ENCODE measurements at places on chromosomes 16 and 17.

GRCh38 chr17:76572201-76572910, 13.3 kb downstream of the ST6GALNAC2 start:
- no peak for DNase-seq

DNA sequence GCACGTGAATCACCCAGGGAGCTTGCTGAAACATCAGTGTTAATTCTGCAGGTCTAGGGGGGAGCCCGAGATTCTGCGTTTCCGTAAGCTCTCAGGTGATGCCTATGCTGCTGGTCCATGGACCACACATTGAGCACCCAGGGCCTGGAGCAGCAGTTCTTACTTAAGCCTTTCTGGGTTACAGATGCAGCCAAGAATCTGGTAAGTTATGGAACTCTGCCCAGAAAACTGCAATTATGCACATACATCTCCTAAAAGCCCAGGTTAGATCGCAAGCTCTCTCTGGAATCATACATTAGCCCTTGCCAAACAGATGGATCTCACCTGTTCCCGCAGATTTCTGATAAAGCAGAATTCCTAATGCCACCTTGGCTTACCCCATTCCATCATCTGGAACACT, 265.9 kb upstream of the SALL1 start:
- no peak for DNase-seq

- no peak for DNase-seq
These were observed 44.5 kb upstream of the SSTR5 start for GRCh38 chr16:1028056-1028455.

- peak; percentile 24 for DNase-seq
These were observed 100.8 kb downstream of the ABCC12 start for GRCh38 chr16:48054881-48055601.

DNA sequence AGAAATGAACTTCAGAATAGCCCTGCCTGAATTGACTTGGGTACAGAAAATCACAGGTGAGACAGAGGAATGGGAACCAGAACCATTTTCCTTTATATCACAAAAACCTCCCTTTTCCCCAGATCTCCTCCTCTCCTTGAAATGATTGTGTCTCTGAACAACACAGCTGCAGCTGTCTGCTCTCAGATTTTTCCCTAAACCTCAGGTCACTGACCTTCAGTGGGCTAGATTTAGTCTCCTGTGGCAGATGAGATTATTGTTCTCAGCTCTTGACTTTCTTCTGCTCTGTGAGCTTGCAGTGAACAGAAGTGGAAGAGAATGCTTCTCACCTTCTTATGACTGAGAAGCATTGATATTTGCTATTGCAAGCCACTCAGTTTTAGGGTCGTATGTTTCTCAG, 92.3 kb upstream of the FAM20A start:
- no peak for DNase-seq

DNA sequence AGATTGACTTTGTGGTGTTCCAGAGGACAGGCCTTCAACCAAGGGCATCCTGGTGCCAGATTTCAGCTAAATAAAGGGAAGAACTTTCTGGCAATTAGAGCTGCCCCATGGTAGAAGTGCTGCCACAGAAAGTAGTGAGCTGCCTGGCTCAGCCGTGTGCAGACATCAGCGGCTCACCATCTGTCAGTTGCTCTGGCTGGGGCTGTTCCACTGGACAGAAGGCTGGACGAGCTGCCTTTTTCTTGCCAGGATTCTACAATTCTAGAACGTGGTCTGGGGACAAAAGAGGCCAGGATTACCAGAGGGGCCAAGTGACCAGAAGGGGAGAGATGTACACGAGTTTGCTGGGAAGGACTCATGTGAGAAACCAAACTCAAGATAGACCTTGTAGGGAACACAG, 107.0 kb upstream of the RPL38 start:
- no peak for DNase-seq

- DNase-seq = no peak
These were observed 148.7 kb downstream of the AIPL1 start for GRCh38 chr17:6286233-6286632.

DNA sequence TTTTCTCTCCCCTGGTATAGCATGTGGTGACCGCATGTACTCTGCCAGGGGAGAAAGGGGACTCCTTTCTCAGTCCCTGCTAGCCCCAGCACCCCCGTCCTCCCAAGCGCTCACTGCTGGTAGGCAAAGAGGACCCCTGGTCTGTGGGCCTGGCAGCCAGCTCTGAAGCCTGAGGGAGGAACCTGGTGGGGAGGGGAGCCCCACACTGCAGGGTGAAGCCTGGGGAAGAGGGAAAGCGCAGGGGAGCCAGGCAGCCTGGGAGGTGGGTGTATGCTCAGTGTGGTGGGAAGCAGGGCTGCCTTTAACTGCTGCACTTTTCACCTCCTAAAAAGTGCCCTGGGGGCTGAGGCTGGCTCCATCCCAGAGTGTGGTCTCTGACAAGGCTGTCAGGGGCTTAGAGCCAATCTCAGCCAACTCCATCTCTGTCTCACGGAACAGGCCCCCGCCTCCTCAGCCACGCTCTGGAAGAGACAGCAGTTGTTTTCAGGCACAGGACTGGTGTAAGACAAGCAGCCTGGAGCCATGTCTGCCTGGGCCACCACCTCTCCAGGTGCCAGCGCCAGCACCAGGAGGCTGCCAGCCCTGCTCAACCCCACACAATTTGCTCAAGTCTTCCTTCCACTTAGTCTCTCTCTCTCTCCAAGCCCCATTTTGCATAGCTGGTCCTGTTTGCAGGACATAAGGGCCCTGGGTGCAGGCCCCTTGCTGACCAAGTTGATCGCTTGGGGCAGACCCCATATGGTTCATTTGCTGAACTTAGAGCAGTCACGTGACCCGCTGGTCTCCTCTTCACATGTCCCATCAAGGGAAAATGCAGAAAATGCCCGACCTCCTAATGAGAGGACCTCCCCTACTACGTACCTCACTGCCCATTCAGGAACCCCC, 14.7 kb upstream of the TBX2 start:
- no peak for DNase-seq

- DNase-seq = no peak
These were observed 14.2 kb upstream of the ZFHX3 start for GRCh38 chr16:73062001-73062616.

GRCh38 chr17:74196541-74197317, 6.7 kb upstream of the RPL38 start:
- DNase-seq = no peak

DNA sequence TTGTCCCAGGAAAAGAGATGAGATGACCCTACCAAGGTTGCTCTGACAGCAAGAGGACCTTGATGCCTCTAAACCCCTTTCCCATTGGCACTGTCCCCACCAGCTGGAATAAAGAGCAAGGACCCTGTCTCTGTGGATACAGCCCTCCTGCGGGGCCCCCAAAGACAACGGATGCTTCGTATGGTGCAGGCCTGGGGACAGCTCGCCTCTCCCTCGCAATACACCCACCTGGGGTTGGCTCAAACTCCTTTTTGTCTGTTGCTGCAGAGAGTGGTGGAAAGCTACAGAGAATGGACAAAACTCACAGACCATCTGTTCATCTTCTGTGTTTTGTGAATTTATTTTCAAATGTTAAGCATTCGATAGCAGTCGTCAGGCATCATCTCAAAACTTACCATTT, 27.6 kb upstream of the CACNG3 start:
- no peak for DNase-seq

DNA sequence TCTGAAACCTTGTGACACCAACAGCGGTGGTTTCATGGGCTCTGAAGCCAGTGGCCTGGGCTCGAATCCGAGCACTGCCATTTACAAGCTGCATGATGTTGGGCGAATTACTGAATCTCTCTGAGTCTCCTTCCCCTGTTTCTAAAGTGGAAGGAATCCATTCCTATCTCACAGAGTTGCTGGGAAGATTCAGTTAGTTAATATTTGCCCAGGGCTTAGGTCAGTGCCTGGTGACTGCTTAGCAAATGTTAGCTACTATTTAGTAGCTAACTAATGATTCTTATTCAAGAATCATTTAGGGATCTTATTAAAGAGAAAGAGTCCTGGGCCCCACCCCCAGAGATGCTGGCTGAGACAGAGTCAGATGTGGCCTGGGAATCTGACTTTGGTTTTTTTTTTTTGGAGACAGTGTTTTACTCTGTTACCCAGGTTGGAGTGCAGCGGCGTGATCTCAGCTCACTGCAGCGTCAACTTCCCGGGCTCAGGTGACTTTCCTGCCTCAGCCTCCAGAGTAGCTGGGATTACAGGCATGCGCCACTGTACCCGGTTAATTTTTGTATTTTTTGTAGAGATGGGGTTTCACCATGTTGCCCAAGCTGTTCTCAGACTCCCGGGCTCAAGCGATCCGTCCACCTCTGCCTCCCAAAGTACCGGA, 33.6 kb upstream of the RAI1 start:
- DNase-seq = no peak

DNA sequence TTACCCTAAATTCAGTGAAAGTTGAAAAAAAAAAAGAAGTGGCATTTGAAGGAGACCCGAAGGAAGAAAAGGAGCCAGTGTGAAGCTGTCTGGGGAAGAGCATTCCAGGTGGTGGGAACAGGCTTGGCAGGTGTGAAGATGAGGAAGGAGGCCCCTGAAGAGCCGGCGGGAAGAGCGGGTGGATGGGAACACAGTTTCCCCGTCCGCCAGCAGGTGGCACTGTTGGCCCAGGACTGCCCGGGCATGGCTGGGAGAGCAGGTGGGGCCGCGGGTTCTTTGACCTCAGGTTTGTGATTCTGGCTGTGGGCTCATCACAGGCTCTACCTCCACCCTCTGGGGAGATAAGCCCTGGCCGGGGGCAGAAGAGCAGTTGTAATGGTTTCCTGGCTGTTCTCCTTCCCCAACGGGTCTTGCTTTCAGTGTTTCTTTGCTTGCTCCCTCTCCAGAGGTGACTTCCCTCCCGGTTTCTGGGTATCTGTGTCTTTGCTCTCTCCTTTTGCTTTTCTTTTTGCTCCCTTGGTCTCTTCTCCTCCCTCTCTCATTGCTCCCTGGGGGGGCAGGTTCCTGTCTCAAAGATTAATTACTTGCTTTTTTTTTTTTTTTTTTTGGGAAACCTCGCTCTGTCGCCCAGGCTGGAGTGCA, 32.3 kb downstream of the RAP1GAP2 start:
- peak; percentile 78 for DNase-seq

DNA sequence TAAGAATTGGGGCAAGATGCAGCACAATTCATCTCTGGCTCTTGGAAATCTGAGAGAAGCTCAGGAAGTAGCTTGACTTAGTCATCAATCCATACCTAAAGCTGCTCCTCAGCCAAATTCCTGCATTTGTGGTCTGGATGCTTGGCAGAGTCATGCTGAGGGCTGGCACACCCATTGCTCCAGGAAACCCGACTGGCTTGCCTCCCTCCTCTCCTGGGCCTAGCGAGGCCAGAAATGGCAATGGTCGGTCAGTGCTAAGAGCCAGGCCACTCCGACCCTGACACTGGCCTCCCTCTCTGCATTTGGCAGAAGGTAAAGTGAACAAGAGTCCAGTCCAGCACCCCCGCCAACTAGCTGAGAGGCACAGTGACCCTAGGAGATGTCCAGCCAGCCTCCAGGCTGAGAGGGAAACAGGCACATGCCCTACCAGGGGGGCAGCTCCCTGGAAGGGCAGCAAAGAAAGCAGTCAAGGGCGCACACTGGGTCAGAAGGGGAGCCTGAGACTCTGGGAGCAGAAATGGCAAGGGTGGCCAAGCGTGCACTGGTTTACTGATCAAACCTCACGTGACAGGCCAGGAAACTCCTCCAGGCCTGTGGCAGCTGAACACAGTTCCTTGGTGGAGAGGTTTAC, 10.0 kb downstream of the POLDIP2 start:
- DNase-seq = no peak

GRCh38 chr17:72860778-72861177, 231.7 kb downstream of the SLC39A11 start:
- no peak for DNase-seq

- no peak for DNase-seq
These were observed 30.3 kb upstream of the C16orf78 start for GRCh38 chr16:49343291-49343690.

DNA sequence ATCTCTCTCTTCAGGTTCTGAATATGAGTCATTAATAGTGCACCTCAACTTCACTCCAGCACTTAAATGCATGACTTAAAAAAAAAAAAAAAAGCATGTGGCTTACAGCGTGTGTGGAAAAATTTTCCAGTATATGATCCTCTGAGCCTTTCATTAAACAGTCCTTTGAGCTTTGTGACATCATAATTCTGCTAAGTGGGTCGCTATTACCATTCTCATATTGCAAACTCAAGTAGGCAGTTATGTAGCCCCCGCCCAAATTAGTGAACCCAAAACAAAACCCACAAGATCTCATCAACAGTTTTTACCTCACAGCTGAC, 672 bp downstream of the CMTR2 start:
- DNase-seq = no peak

DNA sequence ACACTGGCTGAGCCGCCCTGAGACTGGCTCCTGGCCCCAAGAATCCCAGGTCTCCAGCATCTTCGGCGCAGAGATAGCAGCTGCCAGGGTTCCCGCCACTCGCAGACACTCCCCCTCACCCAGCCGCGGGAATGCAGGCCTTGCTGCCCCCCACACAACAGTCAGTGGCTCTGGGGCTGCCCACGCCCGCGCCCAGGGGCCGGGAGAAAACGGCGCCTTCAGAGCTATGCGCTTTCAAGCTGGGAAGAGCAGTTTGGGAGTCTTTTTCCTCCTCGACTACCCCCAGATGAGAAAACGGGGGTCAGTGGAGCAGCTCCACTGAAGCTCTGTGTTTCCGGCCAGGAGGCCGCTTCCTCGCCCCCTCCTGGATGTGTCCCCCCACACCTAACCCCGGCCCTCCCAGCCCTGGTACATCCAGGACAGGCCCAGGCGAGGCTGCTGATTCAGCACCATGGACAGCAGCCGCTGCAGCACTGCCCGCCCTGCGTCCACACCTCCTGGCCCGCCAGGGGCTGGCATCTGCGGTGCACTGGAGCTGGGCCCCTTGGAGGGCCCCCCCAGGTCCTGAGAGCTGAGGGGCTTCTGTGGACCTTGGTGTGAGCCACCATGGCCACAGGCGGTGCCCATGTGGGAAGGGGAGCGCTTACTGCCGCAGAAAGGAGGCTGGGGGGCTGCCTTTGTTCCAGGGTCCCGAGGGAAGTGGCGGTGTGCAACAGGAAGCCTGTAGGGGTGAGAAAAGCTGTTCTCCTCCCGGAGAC, 35.7 kb downstream of the CACNA1H start:
- no peak for DNase-seq

DNA sequence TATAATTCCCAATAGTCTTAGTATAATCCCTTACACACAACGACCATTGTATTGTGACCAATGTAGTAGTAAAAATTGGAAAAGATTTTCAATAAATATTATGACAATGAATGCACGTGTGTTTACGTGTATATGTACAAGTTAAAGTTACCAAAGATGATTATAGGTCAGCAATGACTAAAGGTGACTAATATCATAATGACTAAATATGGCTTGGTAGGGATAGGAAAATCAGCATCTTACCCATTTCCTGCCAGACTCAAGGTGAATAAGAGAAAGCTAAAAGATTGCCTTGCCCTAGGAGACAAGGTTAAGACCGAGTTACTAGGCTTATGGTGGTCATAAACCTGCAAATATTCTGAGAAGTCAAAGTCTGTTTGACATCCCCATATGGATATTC, 34.4 kb downstream of the CPD start:
- DNase-seq = no peak

DNA sequence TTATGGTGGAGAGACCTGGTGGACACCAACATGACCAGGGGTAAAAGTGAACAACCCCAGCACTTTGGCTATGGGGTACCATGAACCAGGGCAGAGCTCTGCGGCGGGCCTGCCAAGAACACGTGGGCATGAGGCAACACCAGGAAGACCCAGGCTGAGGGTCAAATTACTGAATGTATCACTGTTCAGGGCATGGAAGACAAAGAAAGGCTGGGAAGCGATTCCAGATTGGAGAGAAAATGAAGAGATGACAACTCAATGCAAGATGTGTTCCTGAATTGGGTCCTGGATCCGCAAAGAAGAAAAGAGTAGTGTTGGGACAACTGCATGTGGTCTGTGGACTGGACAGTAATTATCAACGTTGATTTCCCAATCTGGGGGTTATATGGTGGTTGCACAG, 19.8 kb downstream of the SPHK1 start:
- no peak for DNase-seq

Measured in NCI-H526 (cell line).